Activated naive CD4-positive, alpha-beta T cell treated with anti-CD3 and anti-CD28 coated beads for 36 hours (primary cell): ENCODE measurements at places on chromosomes 5 and 9. TPM values are rescaled to one million over a fixed set of nuclear protein-coding genes. Genes with fewer than 3 reads are reported as not detected.

- no peaks in the 10 kb centered on the region for H3K36me3 ChIP-seq
- peaks cover 7% of the 10 kb centered on the region for H3K4me1 ChIP-seq
- no peak for DNase-seq
- H3K4me3 ChIP-seq, result no peak overlapping the region
- no peak overlapping the region for H3K27ac ChIP-seq
- no peaks in the 10 kb centered on the region for H3K27me3 ChIP-seq
These were observed 4.4 kb upstream of the IL3 start for GRCh38 chr5:132055808-132056609.

DNA sequence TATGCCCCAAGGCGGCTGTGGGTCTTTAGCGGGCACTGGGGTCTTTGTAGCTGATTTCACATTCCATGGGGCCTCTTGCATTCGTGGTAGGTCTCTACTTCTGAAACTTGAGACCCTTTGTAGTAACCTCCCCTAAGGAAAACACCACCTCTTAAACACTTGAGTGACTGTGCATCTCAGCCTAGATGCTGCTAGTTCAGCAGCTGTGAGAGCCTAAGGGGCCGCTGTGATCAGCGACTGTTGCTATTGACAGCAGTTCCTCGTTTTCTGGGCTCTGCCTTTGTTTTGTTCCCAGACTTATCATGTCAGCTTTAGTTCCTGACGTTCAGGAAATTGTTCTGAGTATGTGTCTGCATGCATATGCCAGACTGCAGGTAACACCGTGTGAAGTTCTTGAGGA lies 171.2 kb downstream of the HSPA4 start:
- H3K27me3 ChIP-seq, result no peaks in the 10 kb centered on the region
- H3K4me3 ChIP-seq, result no peak overlapping the region
- H3K36me3 ChIP-seq, result no peaks in the 10 kb centered on the region
- no peak for DNase-seq

- H3K27me3 ChIP-seq, result no peaks in the 10 kb centered on the region
- H3K4me3 ChIP-seq, result no peak overlapping the region
- peaks cover 8% of the 10 kb centered on the region for H3K36me3 ChIP-seq
- H3K4me1 ChIP-seq, result peaks cover 27% of the 10 kb centered on the region
- no peak for DNase-seq
These were observed 51.5 kb downstream of the SLC44A1 start for GRCh38 chr9:105295986-105296385.

GRCh38 chr5:176364765-176365350 lies 429 bp upstream of the ARL10 start:
- peaks cover 15% of the 10 kb centered on the region for H3K4me1 ChIP-seq
- peaks cover 4% of the 10 kb centered on the region for H3K36me3 ChIP-seq
- H3K27ac ChIP-seq, result no peak overlapping the region

DNA sequence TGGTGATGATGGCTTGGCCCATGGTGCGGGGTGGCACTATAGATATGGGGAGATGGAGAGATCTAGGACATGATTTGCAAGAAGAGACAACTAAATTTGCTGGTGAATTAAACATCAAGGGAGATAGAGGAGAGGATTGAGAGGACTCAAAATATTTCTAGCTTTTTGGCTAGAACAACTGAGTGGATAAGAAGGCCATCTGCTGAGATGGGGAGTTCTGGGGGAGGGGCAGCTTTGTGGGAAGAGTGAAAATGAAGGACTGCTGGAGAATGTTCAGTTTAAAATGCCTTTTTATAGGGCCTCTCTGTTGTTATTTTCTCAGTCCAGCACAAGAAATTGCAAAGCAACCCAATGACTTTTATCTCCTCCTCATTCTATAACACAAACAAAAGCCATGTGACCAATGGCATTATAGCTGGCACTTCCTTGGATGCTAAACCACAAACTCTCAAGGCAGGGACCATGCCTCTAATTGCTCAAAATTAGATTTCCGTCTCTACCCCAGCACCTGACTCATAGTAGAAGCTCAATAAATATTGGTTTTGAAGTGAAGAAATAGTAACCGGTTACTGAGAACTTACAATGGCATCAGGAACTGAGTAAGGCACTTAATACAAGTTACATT lies 29.8 kb downstream of the JAKMIP2 start:
- H3K27me3 ChIP-seq, result peaks cover 2% of the 10 kb centered on the region
- no peak for DNase-seq
- no peaks in the 10 kb centered on the region for H3K36me3 ChIP-seq
- no peak overlapping the region for H3K27ac ChIP-seq
- no peaks in the 10 kb centered on the region for H3K4me1 ChIP-seq

GRCh38 chr9:72352911-72353388 lies 12.1 kb downstream of the ZFAND5 start:
- peaks cover 31% of the 10 kb centered on the region for H3K4me1 ChIP-seq
- no peak for DNase-seq
- H3K36me3 ChIP-seq, result peaks cover 37% of the 10 kb centered on the region
- H3K27ac ChIP-seq, result no peak overlapping the region
- no peaks in the 10 kb centered on the region for H3K27me3 ChIP-seq
- H3K4me3 ChIP-seq, result no peak overlapping the region

GRCh38 chr9:72292874-72293607 lies 72.0 kb downstream of the ZFAND5 start:
- no peaks in the 10 kb centered on the region for H3K36me3 ChIP-seq
- H3K27me3 ChIP-seq, result no peaks in the 10 kb centered on the region
- no peak overlapping the region for H3K27ac ChIP-seq
- peaks cover 2% of the 10 kb centered on the region for H3K4me1 ChIP-seq

- DNase-seq, result no peak
- no peaks in the 10 kb centered on the region for H3K36me3 ChIP-seq
- H3K27ac ChIP-seq, result no peak overlapping the region
These were observed 323.8 kb upstream of the IRX2 start for GRCh38 chr5:3075309-3075708.

GRCh38 chr5:111132731-111133435 lies 40.7 kb downstream of the WDR36 start:
- no peaks in the 10 kb centered on the region for H3K27me3 ChIP-seq
- H3K27ac ChIP-seq, result no peak overlapping the region
- DNase-seq, result no peak
- peaks cover 15% of the 10 kb centered on the region for H3K4me1 ChIP-seq

DNA sequence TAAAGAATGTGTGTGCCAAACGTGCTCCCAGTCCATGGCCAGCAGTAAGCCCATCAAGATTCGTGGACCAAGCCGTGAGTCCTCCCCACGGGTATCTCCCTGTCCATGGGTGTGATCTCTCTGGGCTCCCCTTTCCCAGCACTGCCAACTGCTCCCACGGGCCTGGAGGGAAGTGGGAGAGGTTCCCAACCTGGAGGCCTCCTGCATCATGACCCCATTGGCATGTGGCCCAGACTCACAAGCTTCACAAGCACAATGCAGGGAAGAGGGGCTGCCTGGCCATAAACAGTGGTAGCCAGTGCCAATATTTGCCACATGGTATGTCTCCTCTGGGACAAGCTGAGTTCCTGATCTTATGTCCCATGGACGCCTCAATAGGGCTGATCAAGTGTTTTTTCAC lies 59.1 kb downstream of the ABLIM3 start:
- H3K4me1 ChIP-seq, result no peaks in the 10 kb centered on the region
- H3K27me3 ChIP-seq, result no peaks in the 10 kb centered on the region
- H3K36me3 ChIP-seq, result no peaks in the 10 kb centered on the region

Gene IL9
- not detected for total RNA-seq

Gene LCN1
- total RNA-seq, result not detected

Gene OBP2B
- not detected for total RNA-seq

Gene PCDHB13
- total RNA-seq, result not detected

Gene DMRTA1
- not detected for total RNA-seq

Gene PDE6A
- total RNA-seq, result not detected

Gene SLC26A2
- total RNA-seq, result 3.7 TPM

Gene CAMK4
- total RNA-seq, result 44.4 TPM

Gene PCSK5
- 6.0 TPM for total RNA-seq

Gene CENPK
- total RNA-seq, result 80.9 TPM

Gene DDX4
- total RNA-seq, result not detected

Gene C5orf63
- 11.6 TPM for total RNA-seq
